Activated T-cell treated with anti-CD3 and anti-CD28 coated beads for 4 hours (primary cell): ENCODE measurements at places on chromosomes 4 and X.

- DNase-seq, result no peak
Measured at GRCh38 chr4:144376866-144377265, 236.3 kb upstream of the GYPA start.

DNA sequence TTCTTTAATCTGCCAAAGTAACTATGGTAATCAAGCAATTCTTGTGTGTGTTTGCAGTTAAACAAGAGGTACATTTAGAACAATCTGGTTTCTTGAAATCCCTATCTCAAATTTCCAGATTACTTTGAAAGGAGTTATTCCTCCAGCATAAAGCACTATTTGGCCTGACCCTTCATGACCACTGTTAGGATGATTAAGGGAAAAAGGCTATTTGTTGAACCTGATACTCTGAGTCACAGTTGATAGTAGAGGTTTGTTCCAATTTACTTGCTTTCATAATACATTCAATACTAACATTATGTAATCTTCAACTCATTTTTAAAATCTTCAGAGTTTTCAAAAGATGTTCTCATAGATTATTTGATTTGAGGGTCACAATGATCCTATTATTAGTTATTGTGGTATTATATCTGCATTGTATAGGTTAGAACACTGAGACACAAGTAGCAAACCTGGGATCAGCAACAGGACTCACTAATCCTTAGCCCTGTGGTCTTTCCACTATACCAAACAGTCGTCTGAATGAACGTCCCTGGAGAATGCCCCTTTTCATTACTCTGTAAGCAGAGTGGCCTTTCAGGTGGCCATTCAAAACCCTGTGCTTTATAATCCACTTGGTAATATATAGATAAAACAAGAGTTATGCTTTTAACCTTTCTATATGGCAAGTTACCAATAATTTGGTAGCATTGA is 8.1 kb upstream of the NDST4 start:
- DNase-seq, result no peak

DNA sequence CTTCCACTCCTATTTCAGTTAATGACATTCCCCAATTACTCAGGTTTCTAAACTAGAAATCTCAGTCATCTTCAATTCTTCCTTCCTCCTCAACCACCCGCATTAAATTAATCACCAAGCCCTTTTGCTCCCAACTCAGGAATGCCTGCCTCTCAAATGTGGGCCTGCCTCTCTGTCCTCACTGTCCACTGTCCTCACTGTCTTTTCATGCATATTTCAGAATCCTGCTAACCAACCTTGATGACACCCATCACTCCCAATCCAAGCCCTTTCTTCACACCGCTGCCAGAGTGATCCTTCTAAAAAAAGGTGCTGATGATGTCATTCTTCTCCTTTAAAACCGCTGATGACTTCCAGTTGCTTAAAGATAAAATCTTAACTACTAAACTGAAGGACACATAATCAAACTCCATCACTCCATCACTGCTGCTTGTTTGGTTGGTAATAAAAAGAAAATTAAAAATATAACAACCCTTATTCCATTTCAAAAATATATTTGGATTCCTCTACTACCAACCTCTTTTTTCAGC is 5.1 kb upstream of the APBB2 start:
- no peak for DNase-seq

- no peak for DNase-seq
Measured at GRCh38 chr4:5711479-5712184, 631 bp downstream of the EVC start.

DNA sequence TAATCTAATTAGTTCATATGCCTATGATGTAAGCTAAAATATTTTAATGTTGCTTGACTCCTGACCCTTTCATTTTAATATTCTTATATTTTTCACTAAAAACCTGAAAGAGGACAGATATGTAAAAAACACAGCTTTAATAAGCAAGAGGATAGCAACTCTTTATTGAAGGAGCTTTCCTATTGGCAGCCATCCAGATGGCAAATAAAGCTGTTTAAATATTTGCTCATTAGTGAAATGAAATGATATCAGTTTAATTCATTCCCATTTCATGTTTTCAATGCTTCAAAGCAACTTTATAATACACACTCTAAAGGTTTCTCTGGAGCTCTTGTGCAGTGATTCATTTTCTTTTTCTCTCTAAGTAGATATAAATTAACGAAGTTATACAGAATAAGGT is 473.4 kb downstream of the PCDH7 start:
- no peak for DNase-seq

DNA sequence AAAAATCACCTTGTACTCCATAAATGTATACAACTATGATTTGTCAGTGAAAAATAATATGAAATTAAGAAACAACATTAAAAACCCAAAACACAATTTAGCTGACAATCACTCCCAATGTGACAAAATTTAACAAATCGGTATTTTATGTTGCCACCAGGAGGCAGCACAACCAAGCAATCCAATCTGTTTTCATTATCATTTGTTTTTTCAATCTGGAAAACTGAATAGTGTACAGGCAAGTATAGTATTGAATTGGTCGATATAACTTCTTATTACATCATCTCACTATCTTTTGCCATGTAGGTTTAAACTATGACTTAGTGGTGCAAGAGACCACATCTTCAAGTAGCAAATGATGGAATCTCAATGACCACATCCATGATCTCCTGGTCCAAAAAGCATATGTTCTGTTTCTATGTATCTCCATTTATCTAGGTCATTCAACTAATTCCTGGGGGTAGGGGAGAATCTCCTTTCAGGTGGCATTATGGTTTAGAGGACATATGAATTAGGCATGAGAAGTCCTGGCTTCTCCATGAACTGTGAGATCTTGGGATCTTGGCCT is 112.9 kb upstream of the AGA start:
- no peak for DNase-seq

GRCh38 chrX:17741123-17741511 is 3.8 kb downstream of the SCML1 start:
- DNase-seq, result no peak

DNA sequence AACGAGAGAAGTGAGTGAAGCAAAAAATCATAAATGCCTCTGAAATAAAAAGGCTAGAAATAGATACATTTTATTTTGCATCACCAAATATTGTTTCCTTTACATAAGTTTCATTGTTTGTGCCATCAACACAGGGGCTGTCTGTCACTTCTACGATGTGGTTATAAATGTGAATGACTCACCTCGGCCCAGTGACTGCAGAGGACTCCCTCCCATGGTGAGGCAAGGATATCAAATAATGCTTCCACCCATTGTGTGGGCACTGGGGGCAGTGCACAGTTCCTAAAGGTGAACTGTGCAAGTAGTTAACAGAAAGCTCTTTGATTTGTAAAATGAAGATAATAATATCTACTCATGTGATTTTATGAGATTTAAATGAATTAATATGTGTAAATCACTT is 230.3 kb upstream of the NEIL3 start:
- DNase-seq, result no peak

GRCh38 chr4:65623506-65623905 is 46.8 kb downstream of the EPHA5 start:
- DNase-seq, result no peak

- DNase-seq, result no peak
Measured at GRCh38 chr4:68287704-68288392, 42.4 kb upstream of the TMPRSS11B start.

GRCh38 chrX:33989936-33990335 is 142.2 kb downstream of the FAM47A start:
- no peak for DNase-seq

- DNase-seq, result no peak
Measured at GRCh38 chr4:82728301-82728700, 70.3 kb downstream of the SCD5 start.

- no peak for DNase-seq
Measured at GRCh38 chrX:11702965-11703631, 37.4 kb upstream of the ARHGAP6 start.

- no peak for DNase-seq
Measured at GRCh38 chr4:68349279-68349648, 626 bp downstream of the YTHDC1 start.

- DNase-seq, result no peak
Measured at GRCh38 chr4:4529392-4529791, 12.5 kb downstream of the STX18 start.

DNA sequence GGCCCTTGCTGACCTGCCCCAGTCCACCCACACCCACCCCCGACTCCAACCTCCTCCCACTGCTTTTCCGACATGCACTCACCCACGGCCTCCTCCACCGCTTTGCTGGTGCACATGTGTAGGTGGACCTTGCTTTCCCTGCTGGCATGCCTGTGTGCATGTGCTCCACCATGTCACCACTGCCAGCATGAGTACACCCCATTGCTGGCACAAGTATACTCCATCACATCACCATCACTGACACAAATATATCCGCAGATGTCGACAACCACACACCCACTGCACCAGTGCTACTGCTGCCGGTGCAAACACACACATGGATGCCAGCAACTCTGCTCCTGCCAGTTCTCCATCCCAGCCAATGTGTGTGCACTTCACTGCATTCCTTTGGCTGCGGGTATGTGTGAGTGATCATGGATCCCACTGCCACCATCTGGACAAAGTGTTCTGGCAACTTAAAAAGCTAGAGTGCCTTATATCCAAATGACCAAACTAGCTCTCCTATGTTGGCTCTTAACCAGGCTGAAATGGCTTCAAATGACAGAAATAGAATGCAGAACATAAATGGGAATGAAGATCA is 1072.3 kb downstream of the RAPGEF2 start:
- no peak for DNase-seq

DNA sequence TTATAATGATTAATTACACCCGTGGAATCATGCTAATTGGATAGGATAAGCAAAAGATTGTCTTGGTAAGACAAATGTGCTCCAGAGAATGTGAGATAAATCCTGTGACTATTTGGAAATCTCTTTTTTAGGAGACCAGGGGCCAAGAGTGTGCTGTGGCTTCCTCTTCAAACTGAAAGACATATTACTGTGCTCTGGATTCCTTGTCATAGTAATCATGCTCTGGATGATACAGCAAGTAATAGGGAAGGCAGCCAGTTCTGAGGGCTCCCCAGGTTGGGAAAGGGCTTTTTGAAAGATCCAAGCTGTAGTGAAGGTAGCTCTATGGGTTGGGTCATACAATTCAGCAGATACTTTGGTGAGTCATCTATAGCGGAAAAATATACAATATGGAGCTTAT is 600.5 kb downstream of the PCDH18 start:
- DNase-seq, result no peak

GRCh38 chr4:945274-946102 is 13.2 kb downstream of the TMEM175 start:
- no peak for DNase-seq
